ENCODE measurements at places on chromosomes 12 and 14. TPM values are rescaled to one million over a fixed set of nuclear protein-coding genes. Genes with fewer than 3 reads are reported as not detected.

The TTC6 gene
- 2.5 TPM for total RNA-seq

The SERPINA9 gene
- total RNA-seq: not detected

The SLC7A8 gene
- 98.5 TPM for total RNA-seq

DNA sequence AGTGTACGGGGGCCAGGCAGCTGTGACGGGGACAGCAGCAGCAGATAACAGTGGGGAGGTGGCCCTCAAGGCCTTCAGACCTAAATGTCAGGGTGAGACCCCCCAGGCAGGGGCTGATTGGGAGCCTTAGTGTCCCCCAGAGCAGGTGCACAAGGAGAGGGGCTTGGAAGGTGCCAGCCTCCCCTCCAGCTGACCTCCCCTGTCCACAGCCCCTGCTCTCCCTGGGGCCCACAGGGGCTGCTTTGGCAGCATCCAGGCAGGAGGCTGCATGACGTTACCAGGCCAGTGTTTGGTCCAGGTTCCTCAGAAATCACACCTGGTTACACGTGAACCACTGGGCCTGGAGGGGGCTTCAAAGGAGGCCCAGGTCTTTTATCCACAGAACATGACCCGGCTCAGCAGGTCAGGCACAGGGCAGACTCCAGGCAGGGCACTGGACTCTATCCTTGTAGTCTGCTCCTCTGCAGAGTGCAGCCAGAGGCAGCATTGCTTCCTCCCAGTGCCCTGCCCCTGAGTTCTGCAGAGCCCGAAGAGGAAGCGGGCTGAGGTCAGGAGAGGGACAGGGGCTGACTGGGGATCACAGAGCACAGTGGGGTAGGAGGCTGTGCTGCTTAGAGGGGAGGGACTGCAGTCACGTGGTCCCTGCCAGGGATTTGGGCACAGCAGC is 2.6 kb upstream of the TRMT61A start:
- no peak for DNase-seq

DNA sequence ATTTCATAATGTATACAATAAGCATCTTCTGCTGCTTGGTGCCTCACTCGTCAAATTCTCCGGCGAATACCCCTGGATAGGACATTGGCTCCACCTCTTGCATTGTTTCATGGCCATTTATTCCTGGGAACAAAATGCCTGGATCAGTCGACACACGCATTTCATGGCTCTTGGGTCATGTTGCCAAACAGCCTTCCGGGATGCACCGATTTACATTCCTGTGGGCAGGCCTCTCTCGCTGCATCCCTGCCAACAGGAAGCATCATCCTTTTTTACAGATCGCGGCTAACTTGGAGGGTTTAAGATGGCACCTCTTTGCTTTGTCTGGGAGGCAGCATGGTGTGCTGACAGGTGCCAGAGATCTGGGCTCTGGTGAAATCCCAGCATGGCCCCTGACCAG is 32.7 kb upstream of the RIMBP2 start:
- no peak for DNase-seq

DNA sequence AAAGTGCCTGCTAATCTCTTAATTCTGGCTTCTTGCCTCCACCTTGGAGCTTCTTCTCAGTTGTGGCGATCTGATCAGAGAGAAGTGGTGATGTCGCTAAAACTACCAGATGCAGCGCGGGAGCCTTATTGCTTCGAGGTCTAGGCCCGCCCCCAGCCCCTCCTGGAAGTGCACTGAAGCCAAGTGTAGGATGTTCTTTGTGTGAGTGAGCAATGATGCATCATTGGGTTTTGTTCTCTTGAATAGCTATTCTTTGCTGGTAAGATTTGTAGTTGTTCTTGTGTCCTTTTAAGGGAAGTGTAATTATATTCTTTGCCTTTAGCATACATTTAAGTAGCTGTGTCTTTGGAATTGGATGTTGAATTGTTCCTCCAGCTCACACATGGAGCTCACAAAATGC is 35.8 kb downstream of the MTHFD1 start:
- no peak for DNase-seq

DNA sequence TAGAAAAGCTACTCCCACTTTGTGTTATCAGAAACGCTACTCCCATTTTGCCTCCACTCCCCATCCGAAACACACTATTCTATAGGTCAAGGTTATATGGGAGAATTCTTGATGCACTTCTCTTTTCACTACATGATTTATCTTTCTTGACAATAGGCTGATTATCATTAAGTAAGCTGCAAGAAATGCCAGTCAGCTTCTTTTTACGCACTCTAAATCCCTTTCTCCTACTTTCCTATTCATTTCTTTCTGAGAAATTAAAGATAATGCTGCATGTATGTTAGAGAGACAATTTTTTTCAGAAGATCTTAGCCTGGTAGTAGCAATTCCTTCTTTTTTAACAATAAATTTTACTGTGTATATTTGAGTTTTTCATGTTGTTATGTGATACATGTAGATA is 41.0 kb upstream of the CCDC91 start:
- no peak for DNase-seq

All from mucosa of gallbladder (tissue), 1 donor.